Caudate nucleus (tissue), 63 donors: ENCODE measurements at places on chromosomes 7 and 10.

DNA sequence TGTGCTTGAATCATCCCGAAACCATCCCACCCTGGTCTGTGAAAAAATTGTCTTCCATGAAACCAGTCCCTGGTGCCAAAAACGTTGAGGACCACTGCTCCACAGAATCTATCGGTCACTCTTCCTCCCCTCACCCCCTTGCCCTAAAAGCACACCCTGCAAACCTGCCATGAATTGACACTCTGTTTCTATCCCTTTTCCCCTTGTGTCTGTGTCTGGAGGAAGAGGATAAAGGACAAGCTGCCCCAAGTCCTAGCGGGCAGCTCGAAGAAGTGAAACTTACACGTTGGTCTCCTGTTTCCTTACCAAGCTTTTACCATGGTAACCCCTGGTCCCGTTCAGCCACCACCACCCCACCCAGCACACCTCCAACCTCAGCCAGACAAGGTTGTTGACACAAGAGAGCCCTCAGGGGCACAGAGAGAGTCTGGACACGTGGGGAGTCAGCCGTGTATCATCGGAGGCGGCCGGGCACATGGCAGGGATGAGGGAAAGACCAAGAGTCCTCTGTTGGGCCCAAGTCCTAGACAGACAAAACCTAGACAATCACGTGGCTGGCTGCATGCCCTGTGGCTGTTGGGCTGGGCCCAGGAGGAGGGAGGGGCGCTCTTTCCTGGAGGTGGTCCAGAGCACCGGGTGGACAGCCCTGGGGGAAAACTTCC, 784 bp upstream of the SERPINE1 start:
- no peak for DNase-seq

DNA sequence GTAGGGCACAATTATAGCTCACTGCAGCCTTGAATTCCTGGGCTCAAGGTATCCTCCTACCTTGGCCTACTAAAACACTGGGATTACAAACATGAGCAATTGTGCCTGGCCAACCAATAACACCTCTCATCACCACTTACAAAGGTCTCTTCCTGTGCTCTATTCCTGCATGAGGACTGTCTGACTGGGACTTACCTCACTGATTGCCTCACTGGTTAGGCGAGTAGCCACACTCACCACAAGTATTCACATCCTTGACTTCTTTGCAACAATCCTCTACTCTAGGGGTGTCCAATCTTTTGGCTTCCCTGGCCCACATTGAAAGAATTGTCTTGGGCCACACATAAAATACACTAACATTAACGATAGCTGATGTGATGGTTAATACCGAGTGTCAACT, 22.6 kb upstream of the PDIA4 start:
- no peak for DNase-seq

GRCh38 chr7:70695795-70696083, 436.2 kb upstream of the GALNT17 start:
- no peak for DNase-seq

DNA sequence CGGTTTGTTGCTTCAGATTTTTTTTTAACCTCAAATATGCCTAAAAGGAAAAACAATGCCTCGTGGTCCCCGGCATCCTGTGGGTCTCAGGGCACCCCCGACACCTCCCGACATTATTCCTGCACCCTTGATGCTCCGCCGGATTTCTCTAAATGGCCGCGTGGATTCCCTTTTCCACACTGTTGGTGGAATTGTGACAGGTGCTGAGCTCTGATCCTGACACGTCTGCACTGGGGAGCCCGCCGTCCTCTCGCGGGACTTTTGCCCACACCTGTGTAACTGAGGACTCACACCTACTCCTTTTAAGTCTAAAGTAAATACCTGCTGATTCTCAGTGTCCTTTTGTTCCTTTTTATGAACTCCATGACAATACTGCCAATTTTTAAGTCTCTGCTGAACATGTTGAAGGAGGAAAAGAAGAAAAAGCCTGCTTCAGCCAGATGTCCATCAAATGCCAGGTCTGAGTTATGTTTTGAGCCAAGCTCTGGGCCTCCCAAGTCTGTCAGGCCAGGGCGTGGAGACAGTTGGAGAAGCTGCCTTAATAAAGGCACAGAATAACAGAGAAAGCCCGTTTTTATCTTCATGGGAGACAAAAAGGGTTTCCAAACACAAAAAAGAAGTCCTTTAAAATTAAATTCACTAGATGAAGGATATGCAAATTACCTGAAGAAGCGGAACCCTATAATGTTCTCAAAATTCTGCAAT, 568.2 kb downstream of the DNAJB6 start:
- no peak for DNase-seq

GRCh38 chr10:132467464-132468149, 70.0 kb upstream of the INPP5A start:
- DNase-seq, result no peak

- no peak for DNase-seq
These were observed 495.9 kb downstream of the XPNPEP1 start for GRCh38 chr10:109427411-109427810.

DNA sequence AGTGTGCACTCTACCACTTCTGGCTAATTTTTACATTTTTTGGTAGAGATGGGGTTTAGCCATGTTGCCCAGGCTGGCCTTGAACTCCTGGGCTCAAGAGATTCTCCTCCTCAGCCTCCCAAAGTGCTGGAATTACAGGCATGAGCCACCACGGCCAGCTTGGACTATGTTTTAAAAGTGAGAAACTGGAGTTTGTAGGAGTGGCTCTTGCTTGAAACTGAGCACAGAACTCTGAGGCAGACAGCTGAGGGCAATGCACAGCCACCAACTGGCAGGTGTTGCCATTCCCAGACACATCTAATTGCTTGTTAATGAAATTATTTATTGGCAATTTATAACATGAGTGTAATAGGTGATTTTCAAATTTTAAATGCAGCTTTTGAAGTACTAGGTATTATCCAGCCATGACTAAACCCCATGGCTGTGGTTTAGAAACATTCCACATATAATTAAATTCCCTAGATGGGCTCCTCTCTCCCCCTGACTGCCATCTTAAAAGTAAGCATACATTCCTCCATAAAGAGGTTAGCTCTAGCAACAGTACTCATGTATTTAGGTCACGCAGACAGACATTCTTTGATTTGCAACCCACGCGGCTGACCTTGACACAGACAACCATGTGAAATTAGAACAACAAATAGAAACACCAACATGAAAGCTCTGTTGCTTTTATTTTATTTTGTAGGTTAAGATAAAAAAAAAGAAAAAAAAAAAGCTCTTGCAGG, 19.8 kb downstream of the PANK1 start:
- no peak for DNase-seq

DNA sequence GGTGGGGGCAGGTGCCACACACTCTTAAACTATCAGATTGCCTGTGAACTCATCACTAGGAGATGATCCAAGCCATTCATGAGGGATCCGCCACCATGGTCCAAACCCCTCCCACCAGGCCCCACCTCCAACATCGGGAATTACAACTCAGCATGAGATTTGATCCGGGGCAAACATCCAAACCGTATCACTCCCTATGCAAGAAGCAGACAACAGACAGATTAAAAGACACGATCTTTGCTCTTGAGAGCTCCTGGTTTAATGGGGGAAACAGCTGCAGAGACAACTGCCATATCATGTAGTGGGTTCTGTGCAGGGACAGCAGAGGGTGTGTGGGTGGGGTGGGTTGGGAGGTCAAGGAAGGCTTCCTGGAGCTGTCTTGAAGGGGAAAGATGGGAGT, 123.6 kb downstream of the EMX2 start:
- no peak for DNase-seq

DNA sequence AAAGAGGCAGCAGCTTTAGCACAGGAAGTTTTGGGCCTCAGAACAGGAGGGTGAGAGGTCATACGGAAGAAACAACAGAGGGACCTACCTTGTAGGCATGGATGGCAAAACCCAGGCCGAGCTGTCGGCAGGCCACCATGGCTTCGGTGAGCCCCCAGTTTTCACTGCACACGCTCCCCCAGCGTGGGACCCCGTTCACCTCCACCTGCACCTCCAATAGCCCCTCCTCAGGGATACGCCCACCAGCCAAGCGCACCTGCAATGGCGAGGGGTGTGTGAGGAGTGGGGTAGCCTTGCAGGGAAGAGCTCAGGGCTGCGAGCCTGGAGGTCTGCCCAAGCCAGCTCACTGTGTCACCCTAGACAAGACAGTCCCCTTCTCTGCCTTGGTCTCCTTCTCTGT, 11.3 kb downstream of the LOXL4 start:
- DNase-seq, result no peak

GRCh38 chr7:54811846-54812254, 52.8 kb upstream of the SEC61G start:
- DNase-seq, result no peak

DNA sequence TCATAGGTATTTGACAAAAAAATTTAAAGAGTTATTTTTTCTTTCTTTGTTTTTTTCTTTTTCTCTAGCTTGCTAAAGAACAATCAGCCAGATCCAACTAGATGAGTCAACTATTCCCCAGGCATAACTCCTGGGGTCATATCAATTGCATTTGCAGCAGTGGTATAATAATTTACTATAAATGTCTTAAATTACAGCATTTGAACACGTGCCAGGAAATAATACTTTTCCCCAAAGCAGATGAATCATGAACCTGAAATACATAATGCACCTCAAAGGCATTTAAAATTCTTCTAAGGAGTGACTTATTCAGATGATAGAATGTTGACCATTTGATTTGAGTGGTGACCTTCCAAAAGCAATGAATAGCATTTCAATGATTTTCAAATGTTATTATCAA, 190.1 kb downstream of the LRRTM3 start:
- no peak for DNase-seq

GRCh38 chr7:46291601-46292150, 370.6 kb upstream of the IGFBP3 start:
- DNase-seq, result no peak

DNA sequence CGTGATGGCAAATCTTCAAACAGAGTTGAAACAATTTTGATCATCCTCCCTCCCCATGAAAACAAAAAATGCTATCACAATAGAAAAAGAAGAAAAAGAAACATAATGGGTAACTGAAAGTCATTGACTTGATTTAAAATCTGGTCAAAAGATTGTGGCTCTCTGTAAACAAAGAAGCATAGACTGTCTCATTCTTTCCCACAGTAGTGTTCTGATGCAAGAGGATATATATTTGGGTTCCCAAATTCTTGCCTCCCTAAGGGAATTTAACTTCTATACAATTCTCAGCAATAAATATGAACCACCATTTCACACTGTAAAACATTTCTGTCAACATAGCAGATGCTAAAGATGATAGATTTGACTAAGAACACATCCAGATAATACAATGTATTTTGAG, 32.8 kb upstream of the MEOX2 start:
- no peak for DNase-seq

GRCh38 chr7:134836447-134836846, 57.0 kb downstream of the CALD1 start:
- no peak for DNase-seq

GRCh38 chr7:155295511-155295910, 2.2 kb upstream of the INSIG1 start:
- no peak for DNase-seq

GRCh38 chr7:142461437-142461836, 203.6 kb upstream of the PRSS58 start:
- no peak for DNase-seq

- DNase-seq, result no peak
These were observed 153.6 kb downstream of the TYW1B start for GRCh38 chr7:72674394-72674793.

DNA sequence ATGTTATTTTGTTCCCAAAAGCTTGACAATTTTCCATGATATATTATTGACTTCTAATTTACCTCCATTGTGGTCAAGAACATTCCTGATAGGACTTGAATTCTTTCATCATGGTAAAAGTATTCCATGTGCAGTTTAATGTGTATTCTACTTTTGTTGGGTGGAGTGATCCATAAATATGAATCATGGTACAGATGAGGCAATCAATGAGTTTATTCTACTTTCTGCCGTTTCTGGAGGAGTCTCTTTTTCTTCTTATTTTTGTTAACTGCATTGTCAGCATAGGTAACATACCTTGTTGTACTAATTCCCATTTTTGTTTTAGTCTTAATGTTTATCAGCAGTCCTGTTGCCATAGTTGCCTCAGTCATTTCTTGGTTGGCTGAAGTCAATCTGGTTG, 69.6 kb downstream of the SHOC2 start:
- DNase-seq, result no peak

DNA sequence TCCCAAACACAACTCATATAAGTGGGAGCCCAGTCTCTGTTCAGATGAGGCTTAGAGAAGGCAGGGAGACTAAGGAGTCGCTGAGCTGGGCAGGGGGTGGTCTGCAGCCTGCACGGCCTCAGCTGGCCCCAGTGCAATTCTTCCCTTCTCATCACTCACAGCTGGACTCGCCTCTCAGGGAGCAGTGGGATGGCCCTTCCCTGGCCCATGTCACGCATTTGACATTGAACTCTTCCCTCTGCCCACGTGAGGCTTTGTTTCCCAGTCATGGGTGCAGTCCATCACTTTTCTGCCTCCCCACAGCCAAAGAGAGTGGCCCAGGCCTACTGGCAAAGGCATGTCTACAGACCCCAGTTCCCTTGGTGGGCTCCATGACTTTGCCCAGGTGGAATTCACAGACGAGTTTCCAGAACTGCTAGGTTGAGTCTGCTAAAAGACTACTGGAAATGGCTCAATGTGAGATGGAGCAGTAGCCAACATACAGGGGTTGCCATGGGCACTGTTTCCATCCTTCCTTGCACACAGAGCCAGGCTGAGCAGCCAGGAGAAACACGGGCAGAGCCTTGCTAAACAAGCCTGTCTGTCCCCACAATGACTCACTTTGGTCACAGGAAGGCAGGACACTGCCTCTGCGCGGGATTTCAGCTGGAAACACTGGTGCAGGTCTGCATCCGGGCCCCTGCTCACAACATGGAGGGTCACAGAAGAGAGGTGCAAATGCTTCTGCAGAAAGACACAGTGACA, 90.1 kb downstream of the OAT start:
- DNase-seq, result no peak
